NCI-H446 treated with DMSO at 0.1 percent for 48 hours (cell line): ENCODE measurements at places on chromosomes 2 and 18.

GRCh38 chr2:151655663-151656398, 78.4 kb downstream of the NEB start:
- no peak for DNase-seq

DNA sequence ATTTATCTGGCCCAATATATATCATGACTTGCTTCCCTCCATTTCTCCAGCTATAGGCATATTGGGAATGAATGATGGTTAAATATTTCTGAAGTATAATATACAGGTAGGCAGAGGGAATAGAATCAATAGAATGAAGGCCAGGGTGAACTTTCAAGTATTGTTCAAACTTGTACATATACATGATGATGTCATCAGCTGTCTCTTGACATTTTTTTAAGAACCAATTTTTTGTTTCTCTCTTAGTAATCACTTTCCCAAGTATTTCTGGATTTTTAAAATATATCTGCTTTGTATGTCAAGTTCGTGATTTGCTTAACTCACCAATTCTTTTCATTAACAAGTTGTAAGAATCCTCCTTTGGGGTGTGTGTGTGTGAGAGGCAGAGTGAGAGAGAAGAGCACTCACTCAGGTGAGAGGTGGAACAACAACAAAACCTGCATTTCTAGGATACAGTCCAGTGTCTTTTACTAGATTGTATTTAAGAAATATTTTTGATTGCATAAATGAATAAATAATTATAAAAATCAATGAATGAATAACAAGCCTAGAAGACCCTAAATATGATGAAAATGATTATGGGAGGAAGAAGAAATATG, 1239.1 kb downstream of the LRP1B start:
- DNase-seq = no peak

DNA sequence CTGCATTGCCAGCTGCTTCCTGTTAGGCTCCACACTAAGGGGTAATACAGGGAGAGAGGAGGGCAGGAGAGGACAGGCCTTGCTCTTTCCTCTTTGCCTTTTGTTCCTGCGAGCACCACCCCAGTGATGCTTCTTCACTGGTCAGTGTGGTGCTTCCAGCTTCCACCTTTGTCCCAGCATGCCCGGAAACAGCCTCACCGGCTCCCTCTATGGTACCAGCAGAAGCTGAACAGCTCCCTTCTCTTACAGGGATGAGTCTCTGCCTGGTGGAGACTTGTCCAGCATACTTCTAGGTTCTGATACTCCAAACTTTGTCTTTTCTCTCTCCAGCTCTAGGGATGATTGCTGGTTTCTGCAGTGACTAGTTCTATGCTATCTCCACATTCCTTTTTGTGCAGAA, 413.3 kb downstream of the TSN start:
- peak; percentile 47 for DNase-seq

- no peak for DNase-seq
Measured at GRCh38 chr2:235053651-235054050, 101.8 kb downstream of the SH3BP4 start.

DNA sequence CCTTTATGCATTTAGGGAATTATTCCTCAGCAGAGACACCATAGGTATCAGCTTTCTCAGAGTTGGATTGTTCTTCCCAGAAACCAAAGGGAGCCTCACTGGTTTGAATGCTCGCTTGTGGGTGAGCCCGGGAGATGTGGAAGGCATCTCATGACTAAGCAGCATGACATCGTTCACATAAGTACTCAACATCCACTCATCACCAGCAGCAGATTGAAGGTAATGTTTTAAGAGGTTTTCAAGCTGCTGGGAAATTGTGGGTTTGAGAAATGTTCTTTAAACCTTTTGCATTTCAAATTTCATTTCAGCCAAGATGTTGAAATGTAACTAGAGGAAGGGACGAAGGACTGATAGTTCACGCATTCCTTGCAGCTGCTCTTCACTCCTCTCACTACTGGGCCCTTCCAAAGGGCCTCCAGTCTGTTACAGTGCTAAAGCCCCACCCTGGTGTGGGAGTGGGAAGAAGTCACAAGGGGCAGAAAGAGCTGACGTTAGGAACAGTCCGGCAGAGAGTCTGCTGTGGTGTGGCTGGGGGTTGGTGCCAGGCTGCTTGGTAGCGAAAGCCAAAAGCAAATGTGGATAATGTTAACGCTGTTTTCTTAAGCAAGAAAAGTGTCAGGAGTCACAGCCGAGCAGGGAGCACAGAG, 324.5 kb upstream of the EPHA4 start:
- no peak for DNase-seq

GRCh38 chr2:233982421-233983121, 65.4 kb downstream of the TRPM8 start:
- no peak for DNase-seq
